NCI-H2171 treated with DMSO at 0.1 percent for 48 hours (cell line): ENCODE measurements at places on chromosomes 6 and 20.

- DNase-seq = no peak
Measured at GRCh38 chr20:44003609-44004008, 89.0 kb downstream of the TOX2 start.

GRCh38 chr6:27758491-27758890, 153.7 kb downstream of the OR2B2 start:
- no peak for DNase-seq

DNA sequence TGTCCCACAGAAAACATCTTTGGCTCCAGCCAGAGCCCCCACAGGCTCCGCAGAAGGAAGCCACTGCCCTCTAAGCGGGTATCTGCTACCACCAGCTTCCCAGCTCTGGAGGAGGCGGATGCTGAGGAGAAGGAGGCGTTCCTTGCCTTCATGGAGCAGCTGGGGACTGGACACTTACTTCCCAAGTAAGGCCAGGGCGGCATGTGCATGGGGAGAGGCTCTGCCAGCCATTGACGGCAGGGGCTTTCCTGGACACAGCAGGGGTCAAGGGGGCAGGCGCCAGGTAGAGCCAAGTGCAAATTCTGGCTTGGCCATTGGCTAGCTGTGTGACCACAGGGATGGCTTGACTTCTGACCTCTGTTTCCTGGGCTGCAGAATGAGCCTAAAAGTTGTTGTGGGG, 17.8 kb downstream of the RAB44 start:
- DNase-seq = no peak

DNA sequence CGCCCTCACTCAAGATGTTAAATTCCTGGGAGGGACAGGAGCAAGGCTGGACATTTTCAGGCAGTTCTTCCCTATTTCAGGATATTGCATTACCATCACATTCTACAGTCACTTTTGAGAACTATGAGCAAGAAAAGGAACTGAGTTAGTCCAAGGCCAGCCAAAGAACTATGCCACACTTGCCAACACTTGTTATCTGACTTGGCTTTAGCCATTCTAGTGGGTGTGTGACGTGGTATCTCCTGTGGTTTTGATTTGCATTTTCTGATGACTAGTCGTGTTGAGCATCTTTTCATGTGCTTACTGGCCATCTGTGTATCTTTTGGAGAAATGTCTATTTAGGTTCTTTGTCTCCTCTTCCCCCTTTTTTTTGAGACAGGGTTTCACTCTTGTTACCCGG, 12.0 kb downstream of the XRN2 start:
- DNase-seq = no peak

- no peak for DNase-seq
Measured at GRCh38 chr6:134345789-134346188, 27.9 kb upstream of the SGK1 start.

DNA sequence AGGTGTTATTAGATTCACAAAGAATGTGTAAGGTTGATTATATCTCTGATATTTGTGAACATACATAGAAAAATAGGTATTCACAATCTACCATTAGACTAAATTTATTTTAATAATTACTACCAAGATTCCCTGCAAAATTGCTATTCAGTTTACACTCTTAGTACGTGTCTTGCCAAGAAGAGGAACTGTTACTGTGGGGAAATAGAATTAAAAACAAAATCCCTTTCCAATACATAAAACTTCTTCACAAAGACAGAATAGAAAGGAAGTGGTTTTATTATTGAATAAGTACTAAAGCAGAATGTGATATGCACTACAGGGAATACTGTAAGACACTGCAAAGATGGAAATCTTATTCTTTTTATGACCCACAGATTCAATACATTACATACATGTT, 17.0 kb downstream of the RAB32 start:
- DNase-seq = no peak

DNA sequence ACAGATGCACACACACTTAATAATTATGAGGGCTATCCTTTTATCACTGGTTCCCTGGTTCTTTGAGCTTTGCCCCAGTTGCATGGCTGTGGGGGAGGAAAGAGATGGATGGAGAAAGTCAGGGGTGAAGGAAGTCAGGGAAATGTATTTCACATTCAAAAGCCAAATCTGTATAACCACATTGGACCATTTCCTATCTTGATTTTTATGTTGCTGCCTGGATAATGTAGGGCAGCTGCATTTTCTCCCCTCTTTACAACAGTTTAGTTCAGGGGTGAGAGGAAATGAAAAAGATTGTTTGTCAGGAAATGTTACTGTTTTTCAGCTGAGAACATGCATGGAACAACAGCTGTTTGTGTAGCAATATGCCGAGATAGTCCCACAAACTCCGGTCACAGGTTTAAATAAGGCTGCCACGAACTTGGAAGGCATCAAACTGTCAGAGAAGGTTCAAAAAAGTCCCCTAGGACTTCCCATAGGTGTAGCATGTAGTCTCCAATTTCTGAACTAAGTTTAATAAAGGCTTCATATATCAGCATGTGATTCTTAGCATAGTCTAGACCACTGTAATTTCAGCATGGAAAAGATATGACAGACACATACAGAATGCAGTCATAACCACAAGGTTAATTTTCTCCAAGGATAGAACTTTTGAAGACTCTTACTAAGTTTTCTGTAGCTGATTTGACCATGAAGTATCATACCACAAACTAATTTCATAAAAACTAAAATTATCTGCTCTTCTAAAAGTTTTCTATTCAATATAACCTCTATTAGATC, 82.1 kb upstream of the COL21A1 start:
- no peak for DNase-seq

- no peak for DNase-seq
Measured at GRCh38 chr6:138537106-138537505, 37.8 kb upstream of the NHSL1 start.

- no peak for DNase-seq
Measured at GRCh38 chr20:33181482-33182093, 13.6 kb downstream of the BPIFA2 start.

GRCh38 chr20:58627212-58628072, 23.6 kb upstream of the STX16 start:
- no peak for DNase-seq

GRCh38 chr6:170125456-170126300, 165.2 kb downstream of the DLL1 start:
- no peak for DNase-seq

DNA sequence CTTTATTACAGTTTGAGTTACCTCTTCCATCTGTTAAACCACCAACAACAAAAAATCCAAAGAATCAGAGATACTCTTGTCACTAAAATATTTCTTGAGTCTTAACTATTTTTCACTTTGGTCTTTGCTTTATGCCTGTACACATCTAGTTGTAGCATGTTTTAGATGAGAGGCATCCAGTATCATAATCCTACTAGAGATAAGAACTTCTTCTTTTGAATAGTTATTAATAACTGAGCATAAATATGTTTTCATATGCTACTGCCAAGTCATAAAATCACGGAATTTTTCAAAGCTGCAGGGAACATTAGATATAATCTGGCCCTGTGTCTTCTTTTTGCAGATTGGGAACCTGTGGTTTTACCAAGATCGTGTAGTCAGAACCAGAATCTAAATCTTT, 55.3 kb downstream of the STK4 start:
- DNase-seq = no peak

GRCh38 chr6:26158076-26158580, 70.9 kb downstream of the HFE start:
- DNase-seq = no peak

- DNase-seq = no peak
Measured at GRCh38 chr6:53175027-53175426, 26.4 kb upstream of the GCM1 start.

DNA sequence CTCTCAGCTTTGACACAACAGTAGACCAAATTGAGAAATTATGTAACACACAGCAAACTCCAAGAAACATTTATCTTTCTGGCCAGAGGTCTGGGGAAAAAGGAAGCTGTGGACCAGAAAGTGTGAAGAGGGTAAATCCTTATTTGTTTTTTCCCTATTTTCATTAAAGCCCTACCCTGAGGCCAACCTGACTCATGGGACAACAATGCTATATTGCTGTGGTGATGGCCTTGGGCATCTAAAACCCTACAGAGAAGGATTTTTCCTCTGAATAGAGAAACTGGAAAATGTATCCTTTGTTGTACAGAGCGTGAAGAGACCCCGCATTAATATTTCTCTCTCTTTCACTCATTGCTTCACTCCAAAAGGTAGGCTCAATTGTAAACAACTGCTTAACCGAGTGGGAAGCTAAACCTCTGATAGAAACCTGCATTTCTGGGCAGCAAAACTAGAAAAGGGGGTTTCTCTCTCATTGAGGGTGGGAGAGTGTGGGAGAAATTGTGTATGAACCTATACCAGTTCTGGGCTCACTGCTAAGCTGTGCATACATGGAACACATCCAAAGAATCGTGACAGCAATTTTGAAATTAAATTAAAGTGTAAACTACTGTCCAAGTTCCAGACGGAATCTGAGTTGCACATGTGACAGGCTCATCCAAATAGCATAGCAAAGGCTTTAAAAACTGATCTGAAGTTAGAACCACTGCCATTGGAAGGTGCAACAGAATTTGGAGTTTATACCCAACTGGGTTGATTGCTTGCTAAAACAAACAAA, 175.5 kb downstream of the CLVS2 start:
- no peak for DNase-seq

DNA sequence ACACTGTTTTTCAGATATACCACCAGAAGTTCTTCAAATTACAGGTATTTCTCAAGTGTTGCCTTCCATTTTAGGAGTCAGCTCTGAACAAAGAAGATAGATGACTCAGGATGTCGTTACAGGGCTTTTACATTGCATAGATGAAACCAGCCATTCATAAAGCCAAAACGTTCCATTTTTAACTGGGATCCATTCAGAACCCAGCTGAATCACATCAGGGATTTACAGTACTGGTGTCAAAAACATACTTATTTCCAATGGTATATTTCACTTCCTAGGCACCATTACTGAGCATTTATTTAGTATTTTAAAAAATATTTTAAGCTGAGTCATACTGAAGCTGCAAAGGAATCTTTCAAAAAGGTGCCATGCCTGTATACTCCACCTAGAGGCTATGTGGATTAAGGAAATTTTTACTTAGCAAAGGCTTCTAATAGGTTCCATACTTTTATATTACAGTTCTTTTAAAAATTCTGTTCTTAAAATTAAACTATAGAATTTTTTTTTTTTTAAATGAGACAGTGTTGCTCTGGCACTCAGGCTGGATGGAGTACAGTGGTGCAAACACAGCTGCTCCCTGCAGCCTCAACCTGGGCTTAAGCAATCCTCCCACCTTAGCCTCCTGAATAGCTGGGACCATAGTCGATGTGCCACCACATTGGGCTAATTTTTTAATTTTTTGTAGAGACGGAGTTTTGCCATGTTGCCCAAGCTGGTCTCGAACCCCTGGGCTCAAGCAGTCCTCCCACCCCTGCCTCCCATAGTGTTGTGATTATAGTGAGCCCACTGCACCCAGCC, 2.6 kb downstream of the ASF1A start:
- DNase-seq = peak; percentile 65

DNA sequence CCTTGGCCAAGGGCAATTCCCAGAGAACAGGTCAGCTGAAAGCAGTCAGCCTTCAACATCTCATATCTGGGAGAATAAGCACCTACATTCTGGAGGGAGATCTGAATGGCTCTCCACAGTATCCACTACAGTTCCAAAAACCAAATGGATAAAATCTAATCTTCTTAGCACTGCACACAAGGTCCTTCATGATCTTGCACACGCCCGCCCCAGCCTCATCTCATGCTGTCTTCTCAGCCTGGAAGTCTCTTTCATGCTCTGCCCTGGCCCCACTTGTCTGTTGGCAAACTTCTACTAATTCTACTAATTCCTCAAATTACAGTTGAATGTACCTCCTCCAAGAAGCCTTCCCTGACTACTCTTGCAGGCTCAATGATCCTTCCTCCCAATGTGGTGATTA, 1.8 kb upstream of the TTBK1 start:
- no peak for DNase-seq

DNA sequence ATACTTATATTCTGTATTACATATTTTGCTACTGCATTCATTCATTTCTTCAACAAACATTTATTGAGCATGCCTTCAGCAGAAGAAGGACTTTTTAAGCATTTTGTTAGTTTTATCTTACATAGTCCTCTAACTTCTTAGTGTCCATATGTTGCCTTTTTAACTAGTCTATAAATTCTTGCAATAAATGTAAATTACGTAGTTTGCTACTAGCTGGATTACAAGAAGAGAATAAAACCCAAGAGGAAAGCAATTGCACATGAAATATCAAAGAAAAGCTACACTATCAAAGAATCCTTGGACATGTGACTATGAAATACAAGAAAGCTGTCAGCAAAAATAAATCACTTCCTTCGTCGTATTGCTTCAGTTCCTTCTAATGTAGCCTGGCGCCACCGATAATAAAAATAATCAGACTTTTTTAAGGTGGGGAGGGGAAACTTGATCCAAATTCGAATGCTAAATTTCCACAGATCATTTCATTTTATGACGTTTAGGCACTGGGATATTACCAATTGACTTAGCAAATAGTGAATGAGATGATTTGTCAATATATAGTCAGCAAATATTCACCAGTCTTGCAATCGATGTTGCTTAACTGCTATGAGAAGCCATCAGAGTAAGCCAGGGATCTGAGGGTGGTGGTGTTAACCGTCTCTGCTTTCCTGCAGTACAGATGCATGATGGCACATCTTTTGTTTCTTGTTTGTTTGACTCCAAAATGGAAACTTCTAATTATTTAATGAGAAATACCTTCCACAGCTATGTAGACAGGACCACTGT, 258.7 kb upstream of the EXOC2 start:
- no peak for DNase-seq

- DNase-seq = peak; percentile 66
Measured at GRCh38 chr6:112409311-112409710, 62.2 kb downstream of the RFPL4B start.

DNA sequence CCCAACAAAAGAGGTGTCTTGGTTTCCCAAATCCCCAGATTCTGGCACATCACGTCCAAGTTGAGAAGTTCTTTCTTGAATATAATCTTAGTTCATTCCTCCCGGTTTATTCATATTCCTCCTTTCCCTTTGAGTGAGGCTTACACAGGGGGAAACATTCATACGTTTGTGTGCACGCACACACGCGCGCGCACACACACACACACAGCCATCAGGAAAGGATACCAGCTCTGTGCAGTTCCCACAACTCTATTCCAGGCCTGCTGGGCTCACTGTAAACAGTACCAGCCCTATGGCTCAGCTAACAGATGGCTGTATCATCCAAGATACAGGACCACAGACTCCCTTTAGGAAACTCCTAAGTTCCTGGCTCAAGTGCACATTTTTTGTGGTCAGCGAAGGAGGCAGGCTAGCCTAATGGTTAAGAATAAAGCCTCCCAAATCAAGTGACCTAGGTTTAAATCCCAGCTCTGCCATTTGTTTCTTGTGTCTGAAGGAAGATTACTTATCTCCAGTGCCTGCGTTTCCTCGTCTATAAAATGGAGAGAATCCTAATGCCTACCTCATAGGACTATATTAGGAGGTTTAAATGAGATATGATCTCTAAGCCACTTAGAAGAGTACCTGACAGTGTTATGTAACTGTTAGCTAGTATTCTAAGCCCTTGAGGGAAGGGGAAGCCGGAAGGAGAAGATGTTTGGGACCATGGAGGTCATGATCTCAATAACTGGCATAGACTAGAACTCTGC, 3.7 kb upstream of the TAF8 start:
- DNase-seq = no peak

- DNase-seq = no peak
Measured at GRCh38 chr6:118558464-118559217, 10.5 kb downstream of the PLN start.
